Pancreas (tissue), 10 donors: ENCODE measurements at places on chromosomes 1 and 21. TPM values are rescaled to one million over a fixed set of nuclear protein-coding genes. Genes with fewer than 3 reads are reported as not detected.

DNA sequence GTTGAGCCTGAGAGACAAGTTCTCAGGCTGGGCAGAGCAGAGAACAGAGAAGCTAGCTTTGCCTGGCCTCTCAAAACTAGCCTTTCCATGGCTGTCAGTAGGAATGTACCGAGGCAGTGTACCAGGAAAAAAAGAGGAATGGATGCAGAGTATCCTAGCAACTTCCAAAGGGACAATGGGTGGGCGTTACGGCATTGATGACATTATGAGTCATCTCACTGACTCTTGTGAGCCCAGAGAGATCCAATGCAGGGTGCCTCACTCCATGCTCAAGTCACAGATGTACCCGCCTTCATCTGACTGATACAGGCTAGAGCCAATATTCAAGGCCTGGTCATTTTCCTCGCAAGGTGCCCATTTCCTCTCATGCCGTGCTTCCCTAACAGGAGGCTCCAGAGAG lies 51.4 kb upstream of the C8B start:
- no peak for DNase-seq

GRCh38 chr1:4969556-4970129 lies 315.2 kb downstream of the AJAP1 start:
- no peak for DNase-seq

GRCh38 chr1:57348921-57349320 lies 74.9 kb downstream of the DAB1 start:
- no peak for DNase-seq

DNA sequence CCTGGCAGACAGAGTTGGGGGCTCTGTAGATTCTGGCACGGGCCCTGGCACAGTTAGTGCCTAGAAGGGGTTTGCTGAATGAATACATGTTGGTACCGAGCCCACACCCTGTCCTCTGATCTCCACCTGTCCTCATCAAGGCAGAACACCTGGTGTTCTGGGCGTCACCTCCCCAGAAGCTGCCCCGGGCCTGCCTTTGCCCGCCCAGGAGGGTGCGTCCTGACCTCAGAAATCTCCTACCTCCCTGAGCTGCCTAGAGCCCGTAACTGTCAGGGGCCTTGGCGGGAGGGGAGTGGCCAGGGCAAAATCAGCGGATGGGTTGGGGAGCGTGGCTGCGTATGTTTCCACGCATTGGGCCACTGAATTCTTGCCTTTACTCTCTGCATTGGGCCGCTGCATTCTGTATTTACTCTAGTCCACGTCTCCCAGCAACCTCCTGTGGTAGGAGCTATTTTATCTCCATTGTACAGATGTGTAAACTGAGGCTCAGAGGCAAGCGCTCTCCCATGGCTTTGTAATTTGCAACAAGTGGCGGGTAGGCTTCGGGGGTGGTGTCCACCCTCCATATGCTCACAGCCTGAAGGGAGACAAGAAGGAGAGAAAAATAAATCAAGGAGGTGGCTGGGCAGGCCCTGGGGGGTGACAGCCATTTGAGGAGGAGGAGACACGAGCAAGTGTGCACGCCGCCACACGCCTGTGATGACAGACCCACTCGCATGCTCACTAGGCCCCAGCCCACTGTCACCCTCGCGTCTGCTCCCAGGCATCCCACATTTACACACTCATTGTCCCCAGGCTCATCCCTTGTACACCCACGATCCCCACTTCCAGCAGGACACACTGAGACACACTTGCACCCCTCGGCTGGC lies 95.7 kb upstream of the WNT4 start:
- peak; percentile 29 for DNase-seq

GRCh38 chr1:222769971-222770620 lies 33.1 kb downstream of the FAM177B start:
- DNase-seq: no peak

DNA sequence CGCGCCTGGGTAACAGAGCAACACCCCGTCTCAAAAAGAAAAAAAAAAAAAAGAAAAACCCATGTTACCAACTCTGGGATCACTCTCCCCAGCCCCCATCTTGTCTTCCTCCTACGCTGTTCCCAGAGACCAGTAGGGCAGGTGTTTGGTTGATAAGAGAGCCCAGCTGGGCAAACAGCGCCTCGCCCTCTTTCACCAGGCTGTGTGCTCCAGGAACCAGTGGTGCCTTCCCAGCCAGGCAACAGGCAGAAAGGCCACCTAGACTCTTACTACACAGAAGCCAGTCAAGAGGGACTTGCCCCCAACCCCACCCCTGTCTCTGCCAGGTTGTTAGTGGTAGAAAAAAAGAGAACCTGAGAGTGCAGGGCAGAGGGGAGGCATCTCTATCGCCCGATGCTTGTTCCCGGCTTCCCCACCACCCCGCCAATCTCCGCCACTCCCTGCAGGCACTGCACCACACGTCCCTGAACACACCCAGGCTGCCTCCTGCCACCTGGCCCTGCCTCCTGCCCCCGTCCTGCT lies 14.0 kb upstream of the CTRC start:
- peak; percentile 85 for DNase-seq

DNA sequence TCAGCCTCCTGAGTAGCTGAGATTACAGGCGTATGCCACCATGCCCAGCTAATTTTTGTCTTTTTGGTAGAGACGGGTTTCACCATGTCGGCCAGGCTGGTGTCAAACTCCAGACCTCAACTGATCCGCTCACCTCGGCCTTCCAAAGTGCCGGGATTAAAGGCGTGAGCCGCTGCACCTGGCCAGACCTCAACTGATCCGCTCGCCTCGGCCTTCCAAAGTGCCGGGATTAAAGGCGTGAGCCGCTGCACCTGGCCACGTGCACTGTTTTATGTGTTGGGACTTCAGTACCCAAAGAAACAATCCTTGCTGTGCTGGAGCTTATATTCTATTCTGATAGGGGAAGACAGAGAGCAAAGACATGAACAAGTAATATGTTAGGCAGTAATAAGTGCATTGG lies 10.1 kb downstream of the TRAF5 start:
- no peak for DNase-seq

Gene MMEL1
- 2.7 TPM for total RNA-seq

Gene NPR1
- 1.6 TPM for total RNA-seq
